ENCODE measurements at places on chromosomes 11 and 22. TPM values are rescaled to one million over a fixed set of nuclear protein-coding genes. Genes with fewer than 3 reads are reported as not detected.

Gene DEFB131B
- not detected for total RNA-seq

Gene KIRREL3
- total RNA-seq, result not detected

Gene ADM
- total RNA-seq, result 131 TPM

Gene NXPE4
- not detected for total RNA-seq

Gene LINC01488
- total RNA-seq, result not detected

Gene SLC22A6
- total RNA-seq, result not detected

Gene LYVE1
- total RNA-seq, result 2.3 TPM

Gene APOL4
- 0.24 TPM for total RNA-seq

Gene MRPL21
- 63.7 TPM for total RNA-seq

Gene CABP4
- total RNA-seq, result not detected

Gene LMNTD2
- total RNA-seq, result 0.39 TPM

Gene SCN4B
- total RNA-seq, result 0.56 TPM

Gene LRRC74B
- not detected for total RNA-seq

Gene OR8D4
- not detected for total RNA-seq

Gene NADSYN1
- 39.3 TPM for total RNA-seq

Gene MRGPRX4
- not detected for total RNA-seq

Gene SYNGR1
- total RNA-seq, result 6.5 TPM

Gene MRGPRX3
- not detected for total RNA-seq

Gene APOL1
- total RNA-seq, result 2.3 TPM

Gene ACR
- total RNA-seq, result not detected

Gene GLYATL1
- total RNA-seq, result 0.26 TPM

Gene THY1
- 249 TPM for total RNA-seq

Gene RGL4
- not detected for total RNA-seq

Gene OSM
- 0.13 TPM for total RNA-seq

Gene CEP126
- total RNA-seq, result 1.2 TPM

Gene CNTF
- total RNA-seq, result 0.13 TPM

Gene ZBTB16
- 7.9 TPM for total RNA-seq

Gene BDNF
- total RNA-seq, result 15.6 TPM

Gene LARGE1
- 4.6 TPM for total RNA-seq

Gene OTOG
- total RNA-seq, result not detected

Gene DLG2
- 1.6 TPM for total RNA-seq

Gene UBTFL1
- not detected for total RNA-seq

Gene GLB1L2
- total RNA-seq, result 0.13 TPM

Gene ENTHD1
- not detected for total RNA-seq

Gene TP53AIP1
- not detected for total RNA-seq

Data from epithelial cell of alveolus of lung (primary cell).